ENCODE measurements at places on chromosomes 2 and 18.
A peak's percentile ranks its signal among the peaks of the same experiment; 100 is the strongest.

- DNase-seq: no peak
These were observed 258.0 kb downstream of the CPS1 start for GRCh38 chr2:210814251-210815025.

DNA sequence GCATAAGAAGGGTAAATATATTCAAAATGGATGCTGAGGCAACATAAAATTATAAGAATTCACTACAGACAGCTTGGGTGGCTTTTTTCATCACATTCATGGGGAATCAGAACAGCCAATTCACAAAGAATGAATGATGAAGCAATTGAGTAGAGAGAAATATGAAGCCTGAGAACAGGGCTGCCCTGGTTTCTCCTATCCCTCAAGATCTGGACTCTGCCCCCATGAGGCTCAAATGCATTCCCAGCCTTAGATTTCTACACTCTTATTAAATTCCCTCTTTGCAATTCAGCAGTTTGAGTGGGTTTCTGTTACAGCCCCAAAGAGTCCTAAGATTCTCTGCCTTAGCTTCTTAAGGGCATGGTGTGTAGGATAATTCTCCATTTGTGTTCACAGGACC is 172.5 kb downstream of the MAIP1 start:
- DNase-seq: no peak

DNA sequence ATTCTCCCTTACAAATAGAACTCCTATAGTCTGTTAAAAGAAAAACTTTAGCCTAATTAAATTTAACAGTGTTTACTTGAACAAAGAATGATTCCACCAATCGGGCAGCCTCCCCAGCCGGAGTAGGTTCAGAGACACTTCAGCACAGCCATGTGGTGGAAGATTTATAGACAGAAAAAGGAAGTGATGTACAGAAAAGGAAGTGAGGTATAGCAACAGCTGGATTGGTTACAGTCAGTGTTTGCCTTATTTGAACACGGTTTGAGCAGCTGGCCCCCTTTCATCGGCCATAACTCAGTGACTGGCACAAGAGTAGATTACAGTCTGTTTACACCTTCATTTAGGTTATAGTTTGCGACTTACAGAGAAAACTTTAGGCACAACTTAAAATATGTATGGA is 2.1 kb upstream of the SKA1 start:
- no peak for DNase-seq

DNA sequence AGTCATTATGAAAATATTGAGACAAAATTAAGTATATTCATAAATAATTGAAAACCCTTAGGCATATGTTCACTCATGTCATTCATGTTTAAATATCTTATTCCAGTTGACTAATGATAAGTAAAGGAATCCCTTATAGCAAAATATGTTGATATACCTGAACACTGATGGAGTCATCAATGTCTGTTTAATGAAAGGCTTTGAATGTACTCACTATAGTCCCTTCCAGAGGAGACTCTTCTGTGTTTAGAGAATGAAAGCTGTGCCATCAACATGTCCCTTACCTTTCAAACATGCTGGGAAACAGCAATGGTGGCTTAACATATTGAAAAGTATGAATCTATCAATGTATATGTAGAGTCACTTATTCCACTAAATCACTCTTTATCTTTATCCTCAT is 242.9 kb downstream of the KCNJ3 start:
- no peak for DNase-seq

GRCh38 chr2:61499060-61499459 is 28.2 kb upstream of the USP34 start:
- DNase-seq: no peak

- no peak for DNase-seq
These were observed 17.2 kb upstream of the KLHL29 start for GRCh38 chr2:23367760-23368159.

DNA sequence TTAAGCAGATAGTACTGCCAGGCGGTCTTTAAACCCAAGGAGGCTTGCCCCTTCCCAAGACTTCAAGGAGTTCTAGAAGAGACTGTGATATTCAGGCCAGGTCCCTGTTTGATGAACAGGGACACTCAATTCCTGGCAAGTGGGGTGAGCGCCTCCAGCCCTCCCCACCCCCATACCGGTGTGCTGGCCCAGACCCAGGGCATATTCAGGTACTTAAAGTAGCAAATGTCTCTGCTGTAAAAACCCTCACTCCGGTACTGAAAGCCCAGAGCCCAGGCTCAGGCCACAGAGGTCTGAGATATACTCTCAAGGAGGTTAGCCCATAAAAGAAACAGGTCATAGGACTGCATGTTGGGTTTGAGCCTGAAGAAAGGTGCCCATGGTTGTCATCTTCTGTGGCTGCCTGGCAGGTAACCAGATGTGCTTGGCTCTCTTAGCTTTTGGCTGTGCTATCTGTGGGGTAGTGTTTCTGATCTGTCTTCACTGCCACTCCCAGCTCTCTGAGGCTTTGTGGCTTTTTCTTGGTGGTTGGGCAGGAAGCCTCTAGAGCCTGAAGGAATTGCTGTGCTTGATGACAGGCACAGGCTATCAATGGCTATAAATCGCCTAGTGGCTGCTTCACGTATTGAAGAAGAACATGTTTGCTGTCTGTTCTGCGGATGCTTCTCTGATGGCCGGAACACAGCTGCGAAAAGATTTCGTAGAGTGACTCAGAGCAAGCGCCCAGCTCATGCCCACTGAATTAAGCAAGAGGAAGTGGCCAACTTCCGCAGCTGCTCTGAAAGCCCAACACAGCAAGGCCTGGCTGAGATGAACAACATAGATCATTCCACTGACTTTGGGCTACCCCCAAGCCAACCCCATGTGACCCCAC is 63.3 kb upstream of the ALPP start:
- peak; percentile 81 for DNase-seq
